ENCODE measurements at places on chromosomes 7 and 10. TPM values are rescaled to one million over a fixed set of nuclear protein-coding genes. Genes with fewer than 3 reads are reported as not detected.

DNA sequence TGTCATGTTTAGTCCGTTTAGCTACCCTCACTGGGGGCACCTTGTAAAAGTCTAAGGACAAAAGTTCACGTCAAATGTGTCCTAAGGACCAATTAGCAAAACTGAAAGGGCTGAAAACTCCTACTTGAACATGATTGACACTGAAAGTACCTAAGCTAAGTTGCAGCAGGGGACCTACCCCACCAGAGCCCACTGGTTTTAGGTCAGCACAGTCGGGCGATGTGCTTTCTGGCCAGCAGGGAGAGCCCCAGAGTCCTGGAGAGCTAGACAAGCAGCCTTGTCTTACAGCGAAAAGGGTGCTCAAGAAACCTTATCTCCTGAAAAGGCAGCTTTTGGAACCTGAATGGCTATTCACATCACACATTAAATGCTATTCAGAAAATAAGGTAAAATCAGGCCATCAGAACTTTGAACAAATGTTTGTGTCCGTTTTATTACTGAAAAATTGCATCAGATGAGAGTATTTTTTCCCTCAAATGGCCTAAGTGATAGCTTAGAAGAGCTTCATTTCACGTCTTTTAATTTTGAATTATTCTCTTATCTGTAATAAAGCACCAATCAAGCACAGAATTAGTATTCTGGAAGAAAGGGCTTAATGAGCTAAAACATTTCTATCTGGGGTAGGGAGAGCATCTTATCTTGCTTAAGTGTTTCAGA is 52.2 kb upstream of the MKI67 start:
- peak; percentile 24 for DNase-seq

RNF148 gene
- total RNA-seq = 0.86 TPM

GRCh38 chr7:38728145-38728544 is 97.0 kb upstream of the AMPH start:
- DNase-seq = peak; percentile 66

DNA sequence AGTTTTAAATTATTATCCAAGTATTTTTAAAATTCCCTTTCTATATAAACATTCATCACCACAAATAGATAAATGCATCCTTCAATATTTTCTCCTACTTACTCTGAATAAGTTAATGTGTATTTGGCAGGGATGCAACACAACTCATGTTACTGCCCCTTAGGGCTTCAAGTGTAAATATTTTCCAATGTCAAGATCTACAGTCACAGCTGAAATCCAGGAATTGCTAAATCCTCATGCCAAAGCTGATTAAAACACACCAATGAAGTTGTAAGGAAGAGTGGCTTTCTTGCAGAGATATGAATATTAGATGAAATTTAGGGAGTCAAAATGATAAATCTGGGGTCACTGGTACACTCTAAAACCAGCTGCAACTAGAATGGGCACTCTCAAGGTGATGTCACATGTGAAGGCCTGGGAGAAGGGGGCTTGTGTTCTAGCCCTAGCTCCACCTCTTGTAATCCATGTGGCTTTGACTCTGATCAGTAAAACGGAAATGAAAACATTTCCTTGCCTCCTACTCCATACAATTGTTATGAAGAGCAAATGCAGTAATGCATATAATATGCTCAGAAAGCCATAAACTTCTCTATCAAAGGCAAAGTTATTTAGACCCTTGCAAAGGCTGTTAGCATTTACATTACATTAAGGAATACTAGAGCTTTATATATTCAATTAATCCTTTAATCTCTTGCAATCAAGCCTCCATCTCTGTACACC is 228.1 kb upstream of the NFE2L3 start:
- no peak for DNase-seq

DNA sequence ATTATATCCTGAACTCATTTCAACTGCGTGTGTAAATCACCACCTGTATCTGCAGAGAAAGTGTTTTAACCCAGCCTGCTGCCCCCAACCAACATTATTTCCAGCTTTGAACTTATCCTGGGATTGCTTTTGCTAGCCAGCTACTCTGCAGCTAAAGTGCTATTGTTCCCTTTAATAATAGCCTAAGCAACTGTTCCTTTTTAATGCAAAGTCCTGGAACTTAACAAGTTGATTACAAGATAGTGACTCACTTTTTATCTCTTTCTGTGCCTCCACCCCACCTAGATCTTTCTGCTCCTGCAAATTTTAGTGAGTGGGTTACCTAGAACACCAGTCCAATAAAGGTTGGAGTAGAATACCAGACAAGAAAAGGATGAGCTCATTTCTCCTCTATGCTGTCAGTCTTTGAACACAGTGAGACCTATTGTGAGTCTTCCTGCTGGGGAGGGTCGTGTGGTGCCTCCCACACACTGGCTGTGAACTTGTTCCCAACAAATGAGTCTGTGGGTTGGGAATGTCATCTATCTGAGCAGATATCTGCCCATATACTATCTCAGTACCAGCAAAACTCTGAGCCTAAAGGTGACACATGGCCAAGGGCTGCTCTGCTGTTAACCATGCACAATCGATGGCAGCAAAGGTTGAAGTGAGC is 137.7 kb downstream of the FAM204A start:
- no peak for DNase-seq

OR2A42 gene
- not detected for total RNA-seq

DNA sequence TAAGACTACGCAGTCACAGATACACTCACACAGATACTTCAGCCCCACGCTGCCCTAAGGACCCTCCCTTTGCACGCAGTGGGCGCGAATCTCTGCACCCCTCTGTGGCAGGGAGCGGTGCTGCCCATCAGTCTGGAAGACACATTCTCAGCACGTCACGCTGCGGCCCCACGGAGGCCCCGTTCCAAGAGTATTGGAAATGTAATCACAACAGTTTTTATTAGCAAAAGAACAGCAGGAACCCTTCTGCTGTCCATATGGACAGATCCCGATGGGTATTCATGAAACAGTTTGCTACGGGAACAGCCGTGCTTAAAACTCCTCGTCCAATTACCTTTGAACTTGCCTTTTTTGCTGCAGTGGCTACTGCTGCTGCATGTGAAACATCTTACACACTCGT is 131.0 kb downstream of the RPS24 start:
- no peak for DNase-seq

GRCh38 chr10:127089446-127089845 is 106.9 kb downstream of the INSYN2A start:
- DNase-seq = no peak

DNA sequence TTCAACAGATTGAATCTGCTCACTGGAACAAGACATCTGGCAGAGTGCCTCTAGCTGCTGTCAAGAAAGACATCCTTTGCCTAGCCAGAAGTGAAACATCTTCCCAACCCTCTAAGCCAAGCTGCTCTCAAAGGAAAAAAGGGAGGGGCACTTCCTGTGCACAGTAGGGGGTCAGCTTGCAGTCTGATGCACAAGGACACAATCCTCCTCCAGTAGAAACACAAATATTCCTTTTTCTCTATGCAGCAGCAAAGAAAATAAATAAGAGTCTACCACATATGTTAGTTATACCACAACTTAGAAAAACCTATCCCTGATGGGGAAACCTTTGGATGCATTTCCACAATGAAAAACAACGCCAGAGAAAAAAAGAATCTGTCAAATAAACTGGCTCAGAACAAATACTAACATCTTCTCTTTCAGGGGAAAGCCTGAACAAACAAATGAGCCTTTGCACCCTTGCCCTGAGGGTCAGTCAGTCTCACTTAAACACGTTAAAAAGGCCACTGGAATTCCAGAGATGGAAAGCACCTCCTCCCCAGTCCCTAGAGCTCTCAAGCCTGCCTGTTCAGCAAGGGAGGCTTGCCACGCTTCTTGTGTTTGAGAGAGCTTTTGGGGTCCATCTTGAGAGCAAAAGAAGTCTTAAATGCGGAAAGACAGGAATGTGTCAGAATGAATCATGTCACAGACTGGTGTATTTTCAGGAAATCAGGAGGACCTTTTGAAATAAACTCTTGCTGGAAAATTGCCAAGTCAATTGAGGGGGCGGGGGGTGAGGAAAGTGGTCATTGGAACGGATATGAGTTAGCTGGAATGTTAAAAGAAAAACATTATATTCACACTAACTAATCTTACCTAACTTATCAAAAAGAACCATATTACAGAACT is 7.5 kb downstream of the LAMB1 start:
- peak; percentile 86 for DNase-seq

DNA sequence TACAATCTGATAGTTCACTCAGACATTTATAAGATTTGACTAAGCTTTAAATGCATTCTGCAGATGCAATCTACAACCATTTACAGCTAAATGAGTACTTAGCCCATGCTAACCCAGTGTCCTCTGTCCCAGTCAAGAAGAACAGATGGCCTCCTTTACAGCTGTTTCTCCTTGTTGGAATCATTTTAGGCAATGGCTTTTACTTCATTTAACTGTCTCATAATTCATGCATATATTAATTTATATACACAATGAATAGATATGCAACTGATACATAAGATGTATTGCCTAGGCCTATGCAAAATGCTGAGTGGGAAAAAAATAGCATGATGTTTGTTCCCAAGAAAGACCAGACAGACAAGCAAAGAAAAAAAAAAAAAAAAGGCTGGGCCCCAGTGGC is 82.2 kb downstream of the TSPAN12 start:
- no peak for DNase-seq

GRCh38 chr7:154928136-154929005 is 74.6 kb downstream of the PAXIP1 start:
- peak; percentile 83 for DNase-seq

DNA sequence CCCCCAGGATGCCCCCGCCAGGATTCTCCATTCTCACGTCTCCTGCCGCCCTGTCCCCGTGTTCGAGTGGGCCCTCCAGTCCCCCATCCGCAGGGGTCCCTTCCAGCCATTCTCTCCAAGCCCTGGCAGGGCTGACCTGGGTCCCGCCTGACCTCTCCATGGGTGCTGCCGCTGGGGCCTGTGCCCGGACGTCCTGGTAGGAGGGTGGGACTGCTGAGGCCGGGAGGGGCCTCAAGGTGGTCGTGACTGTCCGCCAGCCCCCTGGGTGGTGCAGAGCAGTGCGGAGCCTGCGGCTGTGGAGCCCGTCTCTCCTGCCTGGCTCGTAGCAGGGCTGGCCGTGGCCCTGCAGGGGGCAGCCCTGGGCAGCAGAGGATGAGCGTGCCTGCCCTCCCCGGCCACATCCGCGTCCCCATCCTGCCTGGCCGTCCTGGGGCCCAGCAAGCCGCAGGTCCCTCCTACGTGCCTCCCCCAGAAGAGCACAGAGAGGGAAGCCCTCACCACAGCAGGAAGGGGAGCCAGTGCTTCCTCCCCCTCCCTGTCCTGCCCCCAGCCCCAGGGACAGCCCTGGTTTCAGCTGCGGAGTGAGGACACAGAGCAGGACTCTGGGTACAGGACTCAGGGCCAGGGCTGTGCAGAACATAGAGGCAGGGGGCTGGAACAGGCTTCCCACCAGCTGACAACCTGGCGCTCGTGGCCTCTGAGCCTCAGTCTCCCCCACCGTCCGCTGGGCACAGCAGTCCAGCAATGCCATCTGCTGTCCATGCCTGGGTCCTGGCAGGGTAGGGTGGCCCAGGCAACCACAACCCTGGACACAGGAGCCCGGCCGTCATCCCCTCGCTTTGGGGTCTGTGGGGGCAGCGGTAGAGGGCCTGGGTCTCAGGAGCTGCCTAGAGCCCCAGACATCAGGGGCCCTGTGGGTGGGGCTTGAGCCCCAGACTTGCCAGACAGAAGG is 1.5 kb upstream of the GRIFIN start:
- peak; percentile 91 for DNase-seq

MRLN gene
- not detected for total RNA-seq
